ENCODE measurements at places on chromosomes 2 and 18.

DNA sequence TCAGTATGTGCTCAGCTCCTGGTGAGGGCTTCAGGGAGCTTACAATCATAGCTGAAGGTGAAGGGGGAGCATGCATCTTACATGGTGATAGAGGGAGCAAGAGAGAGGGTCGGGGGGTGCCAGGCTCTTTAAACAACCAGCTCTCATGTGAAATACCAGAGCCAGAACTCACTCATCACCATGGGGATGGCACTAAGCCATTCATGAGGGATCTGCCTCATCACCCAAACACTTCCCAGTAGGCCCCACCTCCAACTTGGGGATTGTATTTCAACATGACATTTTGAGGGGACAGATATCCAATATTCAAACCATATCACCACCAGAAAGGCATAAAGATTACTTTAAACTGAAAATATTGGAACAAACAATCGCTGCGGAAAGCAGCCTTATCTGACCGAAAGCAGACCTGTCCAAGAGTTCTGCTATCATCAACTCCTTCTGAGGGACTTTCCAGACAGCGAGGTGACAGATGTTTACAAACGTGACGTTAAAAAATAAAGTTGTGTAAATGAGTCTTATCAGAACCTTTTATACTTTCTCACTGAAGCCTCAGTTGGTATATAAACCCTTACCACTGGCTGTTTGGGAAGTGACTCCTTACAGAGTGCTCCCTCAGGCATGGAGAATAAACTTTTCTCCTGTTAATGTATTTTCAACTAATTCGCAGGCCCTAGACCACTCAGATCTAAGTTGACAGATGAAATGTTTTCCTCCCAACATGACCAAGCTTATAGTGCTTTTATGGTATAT is 35.5 kb upstream of the PTH2R start:
- no peaks in the 10 kb centered on the region for H3K36me3 ChIP-seq
- H3K4me3 ChIP-seq, result no peak overlapping the region
- no peaks in the 10 kb centered on the region for H3K4me1 ChIP-seq
- H3K27ac ChIP-seq, result no peak overlapping the region

DNA sequence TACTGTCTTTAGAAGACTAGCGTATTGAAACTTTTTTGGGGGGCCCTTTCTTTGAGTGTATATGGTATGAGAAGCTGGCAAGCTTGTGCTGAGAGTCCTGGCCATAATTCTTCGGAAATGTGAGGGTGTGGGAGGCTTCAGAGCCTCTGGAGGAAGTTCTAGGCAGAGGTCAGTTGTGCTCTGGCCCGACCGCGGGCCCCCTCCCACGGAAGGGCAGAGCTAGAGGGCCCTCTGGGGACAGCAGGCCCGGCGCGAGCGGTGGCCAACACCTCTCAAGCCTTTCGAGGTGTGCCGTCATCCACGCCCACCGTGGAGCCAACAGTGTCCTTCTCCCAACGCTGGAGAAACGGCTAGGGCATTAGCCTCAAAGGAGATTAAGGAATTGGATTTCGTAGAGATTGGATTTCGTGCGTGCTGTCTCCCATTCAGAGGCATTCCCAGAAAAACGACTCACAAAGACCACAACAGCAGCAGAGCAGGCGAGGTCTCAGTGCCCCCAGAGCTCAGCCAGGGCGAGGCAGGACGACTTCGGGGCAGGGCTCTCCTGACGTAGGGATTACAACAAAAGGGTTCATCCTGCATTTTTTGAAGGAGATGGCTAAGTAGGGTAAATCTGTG is 2.2 kb upstream of the MTCL1 start:
- H3K4me3 ChIP-seq, result no peak overlapping the region
- no peak for DNase-seq
- no peak overlapping the region for H3K27ac ChIP-seq
- H3K36me3 ChIP-seq, result no peaks in the 10 kb centered on the region
- peaks cover 50% of the 10 kb centered on the region for H3K27me3 ChIP-seq

DNA sequence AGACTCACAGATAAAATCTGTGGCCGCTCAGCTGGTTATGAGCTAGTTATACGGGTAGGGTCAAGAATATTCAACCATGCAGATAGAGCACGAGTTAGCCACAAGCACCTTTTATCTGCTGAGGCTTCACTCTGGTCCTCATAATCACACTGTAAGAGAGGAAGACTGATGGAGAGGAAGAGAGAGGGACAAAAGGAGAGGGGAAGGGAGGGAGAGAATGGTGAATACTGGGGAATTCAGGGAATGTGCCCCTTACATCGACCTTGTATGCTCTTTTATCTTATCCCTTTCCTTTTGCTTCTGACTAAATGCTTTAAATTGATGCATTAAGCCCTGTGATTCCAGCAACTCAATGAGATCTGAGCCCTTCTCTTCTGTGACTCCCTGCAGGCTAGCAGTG is 333.1 kb downstream of the DSEL start:
- H3K27me3 ChIP-seq, result peaks cover 1% of the 10 kb centered on the region
- H3K27ac ChIP-seq, result no peak overlapping the region
- no peaks in the 10 kb centered on the region for H3K4me1 ChIP-seq
- no peak overlapping the region for H3K4me3 ChIP-seq

GRCh38 chr2:72275084-72275483 is 127.4 kb upstream of the CYP26B1 start:
- no peaks in the 10 kb centered on the region for H3K27me3 ChIP-seq
- no peak overlapping the region for H3K4me3 ChIP-seq
- H3K4me1 ChIP-seq, result no peaks in the 10 kb centered on the region
- H3K36me3 ChIP-seq, result no peaks in the 10 kb centered on the region
- no peak for DNase-seq

- DNase-seq, result no peak
- H3K4me1 ChIP-seq, result no peaks in the 10 kb centered on the region
Measured at GRCh38 chr2:214593727-214594126, 182.9 kb downstream of the VWC2L start.

Data from activated CD8-positive, alpha-beta T cell treated with anti-CD3 and anti-CD28 coated beads for 36 hours (primary cell).